CD4-positive, CD25-positive, alpha-beta regulatory T cell (primary cell): ENCODE measurements at places on chromosomes 12 and 14. TPM values are rescaled to one million over a fixed set of nuclear protein-coding genes. Genes with fewer than 3 reads are reported as not detected.

Gene APOF
- total RNA-seq: not detected

Gene KNTC1
- total RNA-seq: 27.8 TPM

Gene RFLNA
- not detected for total RNA-seq

Gene PARPBP
- total RNA-seq: 3.9 TPM

DNA sequence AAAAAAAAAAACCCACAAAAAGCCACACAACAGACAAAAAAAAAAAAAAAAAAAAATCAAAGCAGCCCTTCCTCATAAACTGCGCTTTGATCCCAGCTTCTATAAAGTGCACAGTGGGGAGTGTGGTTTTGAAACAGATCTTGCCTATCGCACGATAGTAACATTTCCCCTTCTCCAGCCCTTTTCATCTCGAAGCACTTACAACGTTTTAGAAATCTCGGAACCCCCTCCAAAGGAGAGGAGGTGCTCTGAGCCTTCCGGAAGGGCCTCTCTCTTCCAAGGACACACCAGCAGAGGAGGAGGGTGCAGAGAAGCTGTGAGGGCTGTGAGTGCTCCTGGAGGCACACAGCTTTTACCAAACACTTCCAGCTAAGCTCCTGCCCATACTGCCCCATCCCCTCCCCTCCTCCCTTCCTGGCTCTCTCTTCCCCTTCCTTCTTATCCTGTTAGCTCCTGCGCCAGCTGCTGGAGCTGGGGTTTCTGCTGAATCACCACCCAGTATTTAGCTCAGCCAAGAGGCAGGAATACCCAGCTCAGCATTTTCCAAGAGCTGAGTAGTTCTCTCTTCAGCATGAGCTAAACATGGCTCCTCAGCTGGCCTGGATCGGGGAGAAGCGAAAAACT, 28.4 kb downstream of the SLC7A8 start:
- DNase-seq: no peak
- no peak overlapping the region for H3K4me3 ChIP-seq
- no peaks in the 10 kb centered on the region for H3K36me3 ChIP-seq
- H3K27ac ChIP-seq: no peak overlapping the region
- no peaks in the 10 kb centered on the region for H3K4me1 ChIP-seq

DNA sequence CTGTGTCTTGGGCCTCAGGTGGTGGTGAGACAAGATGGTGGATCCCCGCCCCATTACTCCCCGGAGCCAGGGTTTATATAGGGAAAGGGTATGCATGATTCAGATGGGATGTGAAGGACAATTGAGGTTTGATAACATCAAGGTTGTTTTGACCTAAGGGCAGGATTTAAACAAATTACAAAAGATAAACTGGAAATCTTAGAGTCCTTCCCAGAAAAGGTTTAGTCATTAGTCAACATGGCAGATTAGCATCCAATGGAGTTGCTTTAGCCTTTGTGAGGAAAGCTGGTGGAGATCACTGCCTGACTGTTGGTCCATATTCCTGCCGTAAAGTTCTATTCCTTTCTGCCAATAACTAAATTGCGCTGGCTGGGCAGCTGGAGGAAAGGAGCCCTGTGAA, 15.6 kb upstream of the FRMD6 start:
- H3K4me3 ChIP-seq: no peak overlapping the region
- peaks cover 1% of the 10 kb centered on the region for H3K27me3 ChIP-seq
- H3K36me3 ChIP-seq: no peaks in the 10 kb centered on the region

- no peak overlapping the region for H3K4me3 ChIP-seq
- DNase-seq: no peak
- no peaks in the 10 kb centered on the region for H3K36me3 ChIP-seq
Measured at GRCh38 chr12:26244503-26244902, 49.1 kb downstream of the SSPN start.

DNA sequence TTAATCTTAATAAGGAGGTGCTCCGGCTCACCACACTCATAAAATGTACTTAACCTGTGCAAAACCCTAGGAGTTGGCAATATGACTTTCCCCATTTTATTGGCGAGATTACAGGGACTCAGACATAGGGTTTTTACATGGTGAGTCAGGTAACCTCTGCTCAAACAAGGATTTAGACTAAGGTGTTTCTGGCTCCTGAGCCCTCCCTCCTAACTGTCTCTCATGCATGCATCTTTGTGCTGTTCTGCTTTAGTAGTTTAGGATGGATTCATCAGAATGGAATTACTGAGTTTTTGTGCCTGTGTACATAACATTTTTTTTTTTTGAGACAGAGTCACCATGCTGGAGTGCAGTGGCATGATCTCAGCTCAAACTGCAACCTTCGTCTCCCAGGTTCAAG, 993.3 kb upstream of the TMEM132C start:
- no peak overlapping the region for H3K4me3 ChIP-seq
- no peak overlapping the region for H3K27ac ChIP-seq
- H3K27me3 ChIP-seq: no peaks in the 10 kb centered on the region
- DNase-seq: no peak

DNA sequence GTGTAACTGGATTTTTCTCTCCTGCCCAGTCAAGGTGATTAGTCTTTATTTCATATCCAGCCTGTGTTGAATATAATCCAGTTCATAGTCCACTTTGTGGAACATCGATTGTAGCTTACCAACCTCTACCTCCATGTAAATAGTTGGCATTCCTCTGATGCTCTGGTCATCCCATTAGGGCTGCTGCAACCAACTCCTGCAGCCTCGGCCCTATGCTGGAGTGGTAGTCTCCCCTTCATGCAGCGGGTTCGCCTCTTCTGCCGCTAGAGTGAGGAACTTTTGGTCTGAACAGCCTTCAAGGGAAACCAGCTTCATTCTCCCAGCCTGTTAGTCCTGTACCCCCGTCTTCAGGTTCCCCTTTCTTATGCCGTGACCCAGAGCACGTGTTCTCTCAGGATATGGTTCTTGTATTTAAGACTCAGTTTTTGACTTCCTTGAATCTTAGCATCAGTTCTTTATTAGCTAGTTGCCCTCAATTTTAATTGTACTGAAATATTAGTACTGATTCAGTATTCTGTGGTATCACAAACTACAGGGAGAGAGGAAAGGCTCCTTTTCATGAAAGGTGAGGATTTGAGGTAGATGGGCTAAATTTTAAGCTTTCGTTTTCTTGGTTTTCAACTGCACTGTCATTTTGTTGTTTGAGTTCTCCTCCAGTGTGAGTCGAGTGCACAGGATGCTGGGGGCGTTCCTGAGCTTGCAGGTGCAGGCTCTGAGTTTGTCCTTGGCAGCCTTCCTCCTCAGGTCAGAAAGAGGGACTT, 33.2 kb downstream of the ZNF664 start:
- no peak overlapping the region for H3K27ac ChIP-seq
- DNase-seq: no peak
- no peaks in the 10 kb centered on the region for H3K27me3 ChIP-seq
- peaks cover 15% of the 10 kb centered on the region for H3K36me3 ChIP-seq

- no peaks in the 10 kb centered on the region for H3K36me3 ChIP-seq
- no peak overlapping the region for H3K4me3 ChIP-seq
- no peak for DNase-seq
- peak overlapping the region; percentile 92 for H3K27ac ChIP-seq
- no peaks in the 10 kb centered on the region for H3K27me3 ChIP-seq
Measured at GRCh38 chr12:57939291-57939690, 2.1 kb upstream of the ATP23 start.
